ENCODE measurements at places on chromosomes 4 and X.
A peak's percentile ranks its signal among the peaks of the same experiment; 100 is the strongest.

DNA sequence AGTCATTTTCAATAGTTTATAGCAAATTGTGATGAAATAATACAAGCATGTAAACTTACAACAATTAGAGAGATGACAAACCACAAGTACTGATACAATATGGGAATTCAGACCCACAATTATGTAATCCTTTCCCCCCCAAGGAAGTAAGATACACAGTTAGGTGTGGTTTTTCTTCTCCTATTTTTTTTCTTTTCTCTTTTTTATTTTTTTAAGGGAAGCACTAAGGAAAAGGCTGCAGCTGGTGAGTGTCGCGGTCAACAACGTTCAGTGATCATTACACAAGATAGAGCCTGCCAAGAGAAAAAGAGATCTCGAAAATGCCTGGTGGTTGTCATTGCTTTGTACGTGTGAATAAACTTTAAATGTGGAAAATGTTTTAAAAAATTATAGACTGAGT is 9.8 kb downstream of the NDNF start:
- no peak for DNase-seq

- DNase-seq: no peak
Observed at GRCh38 chr4:19729886-19730651, 521.6 kb upstream of the SLIT2 start.

GRCh38 chr4:52588771-52589591 is 70.1 kb downstream of the USP46 start:
- DNase-seq: no peak

GRCh38 chr4:164937576-164938270 is 39.7 kb downstream of the TRIM61 start:
- no peak for DNase-seq

DNA sequence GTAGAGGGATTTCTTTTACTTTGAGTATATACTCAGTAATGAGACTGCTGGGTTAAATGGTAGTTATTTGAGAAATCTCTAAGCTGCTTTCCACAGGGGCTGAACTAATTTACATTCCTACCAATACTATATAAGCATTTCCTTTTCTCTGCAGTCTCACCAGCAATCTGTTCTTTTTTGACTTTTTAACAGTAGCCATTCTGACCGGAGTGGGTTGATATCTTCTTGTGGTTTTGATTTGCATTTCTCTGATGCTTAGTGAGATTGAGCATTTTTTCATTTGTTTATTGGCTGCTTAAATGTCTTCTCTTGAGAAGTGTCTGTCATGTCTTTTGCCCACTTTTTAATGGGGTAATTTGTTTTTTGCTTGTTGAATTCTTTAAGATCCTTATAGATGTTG is 43.3 kb downstream of the SPCS3 start:
- DNase-seq: no peak

- peak; percentile 55 for DNase-seq
Observed at GRCh38 chrX:30414144-30414543, 105.0 kb upstream of the NR0B1 start.

DNA sequence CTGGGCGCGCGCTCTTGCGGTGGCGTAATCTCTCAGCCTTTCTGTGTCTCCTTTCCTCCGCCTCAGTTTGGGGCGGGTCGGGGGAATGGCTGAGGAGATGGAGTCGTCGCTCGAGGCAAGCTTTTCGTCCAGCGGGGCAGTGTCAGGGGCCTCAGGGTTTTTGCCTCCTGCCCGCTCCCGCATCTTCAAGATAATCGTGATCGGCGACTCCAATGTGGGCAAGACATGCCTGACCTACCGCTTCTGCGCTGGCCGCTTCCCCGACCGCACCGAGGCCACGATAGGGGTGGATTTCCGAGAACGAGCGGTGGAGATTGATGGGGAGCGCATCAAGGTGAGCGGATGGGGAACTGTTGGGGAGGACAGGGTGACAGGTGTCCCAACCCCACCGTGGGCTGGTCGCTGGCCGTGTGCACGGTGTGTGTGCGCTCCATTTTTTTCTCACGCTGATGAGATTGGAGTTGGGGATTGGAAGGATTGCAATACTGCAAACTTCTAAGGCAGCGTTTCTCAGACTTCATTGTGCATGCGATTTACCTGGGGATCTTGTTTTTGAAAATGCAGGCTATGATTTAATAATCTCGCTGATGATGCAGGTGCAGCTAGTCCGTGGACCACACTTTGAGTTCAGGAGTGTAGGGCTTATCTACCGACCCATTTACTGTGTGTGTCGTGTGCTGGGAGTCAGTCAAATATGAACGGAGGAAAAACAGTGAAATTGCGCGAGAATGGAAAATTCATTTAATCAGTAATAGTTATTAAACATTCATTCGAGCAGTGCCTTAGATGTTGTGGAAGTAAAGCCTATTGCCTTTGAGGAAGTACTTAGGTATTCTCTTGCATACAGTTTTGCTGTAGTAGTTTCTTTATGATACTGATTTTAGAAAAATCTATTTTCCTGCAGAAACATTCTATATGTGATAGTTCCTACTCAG is at the start of gene RAB33B:
TSS of gene RAB33B (plus strand) at position 11 of the 935 bp plus-strand sequence. CDS start at position 86, 75 bp downstream.
- DNase-seq: peak; percentile 31

DNA sequence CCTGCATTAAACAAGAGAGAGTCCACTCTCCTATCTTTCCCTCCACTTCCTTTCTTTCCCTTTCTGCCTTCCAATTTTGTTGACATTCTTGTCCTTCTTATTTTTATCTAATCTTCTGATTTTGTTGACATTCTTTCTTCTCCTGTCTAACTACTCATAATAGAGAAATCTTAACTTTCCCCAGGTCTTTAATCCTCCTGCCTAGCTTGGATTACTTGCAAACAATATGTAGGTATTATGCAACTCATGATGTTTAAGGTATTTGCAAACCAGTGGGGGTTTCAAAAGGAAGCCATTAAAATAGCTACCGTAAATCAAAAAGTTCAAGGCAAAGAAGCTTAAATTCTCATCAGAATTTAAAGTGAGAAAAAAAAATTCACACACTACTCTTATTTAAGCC is 53.9 kb downstream of the PROM1 start:
- no peak for DNase-seq

DNA sequence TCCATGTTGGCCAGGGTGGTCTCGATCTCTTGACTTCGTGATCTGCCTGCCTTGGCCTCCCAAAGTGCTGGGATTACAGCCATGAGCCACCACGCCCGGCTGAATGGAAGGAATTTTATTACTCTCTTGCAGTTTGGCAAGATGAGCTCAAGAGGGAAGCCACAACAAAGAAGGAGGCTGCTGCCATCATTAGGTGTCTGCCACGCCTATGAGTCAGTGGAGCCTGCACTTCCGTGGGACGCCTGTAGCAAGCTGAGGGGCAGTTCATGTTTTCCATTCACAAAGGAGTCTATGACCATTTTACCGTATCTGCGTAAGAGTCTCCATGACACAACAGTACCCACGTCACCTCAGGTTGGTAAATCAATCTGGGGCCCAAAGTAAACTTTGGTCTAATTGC is 51.2 kb upstream of the CHRNA9 start:
- no peak for DNase-seq

GRCh38 chr4:54165011-54165410 is 64.1 kb upstream of the PDGFRA start:
- no peak for DNase-seq

DNA sequence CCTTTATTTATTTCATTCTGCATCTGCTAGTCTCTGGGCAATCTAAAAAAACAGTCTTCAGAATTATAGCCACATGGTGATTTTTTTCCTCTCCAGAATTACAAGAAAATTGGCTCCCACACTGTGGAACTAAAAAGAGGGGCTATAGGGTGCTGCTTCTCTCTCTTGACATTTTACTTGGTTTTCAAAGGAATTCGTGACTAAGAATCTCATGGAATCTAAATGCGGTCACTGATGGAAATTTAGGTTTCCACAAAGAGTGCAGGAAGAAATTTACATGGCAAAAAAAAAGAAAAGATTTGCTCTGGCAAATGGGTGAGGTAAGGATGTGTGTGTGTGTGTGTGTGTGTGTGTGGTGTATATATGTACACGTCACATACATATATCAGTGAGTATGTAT is 10.2 kb downstream of the ATXN3L start:
- DNase-seq: no peak

DNA sequence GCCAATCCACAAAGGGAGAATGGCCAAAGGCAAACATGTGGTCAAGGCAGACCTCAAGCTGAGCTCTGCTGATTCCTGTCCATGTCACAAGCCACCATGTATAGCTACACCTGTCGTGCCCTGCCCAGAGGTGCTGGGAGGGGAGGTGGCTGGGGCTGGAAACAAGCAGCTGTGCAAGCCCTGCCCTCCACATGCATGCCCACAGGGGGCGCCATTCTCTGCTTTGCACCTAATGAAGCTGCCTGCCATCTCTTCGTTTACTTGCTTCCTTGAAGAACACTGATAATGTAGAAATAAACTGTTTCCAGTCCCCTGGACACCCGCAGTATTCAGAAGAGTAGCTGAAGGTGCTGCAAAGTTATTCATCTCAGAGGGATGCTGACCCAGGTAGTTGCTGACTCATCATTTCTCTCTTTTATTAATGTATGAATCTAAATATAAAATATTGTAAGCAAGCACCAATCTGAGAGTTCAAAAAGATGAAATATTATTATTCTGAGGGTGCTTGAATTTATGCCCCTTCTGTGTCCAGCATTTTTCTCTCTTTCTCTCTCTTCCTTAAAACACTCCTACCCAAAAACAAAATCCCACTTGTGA is 278.6 kb downstream of the ADGRA3 start:
- DNase-seq: peak; percentile 19

DNA sequence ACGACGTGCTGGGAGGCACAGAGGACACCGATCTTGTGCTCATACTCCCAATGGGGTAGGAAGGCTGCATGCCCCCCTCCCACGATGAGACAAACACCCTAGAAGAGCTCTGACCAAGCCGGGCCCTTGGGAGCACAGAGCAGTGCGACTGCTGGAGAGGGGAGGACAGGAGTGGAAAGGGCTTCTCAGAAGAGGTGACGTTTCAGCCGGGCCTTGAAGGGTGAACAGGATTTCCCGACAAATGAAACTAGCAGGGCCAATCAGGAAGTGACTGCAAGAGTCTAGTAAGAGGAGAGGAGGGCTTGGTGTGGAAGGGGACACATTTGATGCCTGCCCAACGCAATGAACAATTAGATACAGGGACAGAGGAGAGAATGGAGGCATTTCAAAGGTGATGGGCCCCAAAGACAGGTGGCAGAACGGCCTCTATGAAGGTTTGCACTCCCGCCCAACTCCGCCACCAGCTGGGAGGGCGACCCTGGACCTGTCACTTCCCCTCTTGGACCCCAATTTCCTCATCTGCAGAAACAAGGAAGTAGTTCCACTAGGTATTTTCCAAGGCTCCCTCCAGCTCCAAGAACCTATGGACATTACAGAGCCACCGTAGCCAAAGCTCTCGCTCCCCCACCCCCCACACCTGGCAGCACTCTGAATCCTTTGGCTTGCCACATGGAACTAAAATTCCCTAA is 3.9 kb downstream of the HCFC1 start:
- no peak for DNase-seq

DNA sequence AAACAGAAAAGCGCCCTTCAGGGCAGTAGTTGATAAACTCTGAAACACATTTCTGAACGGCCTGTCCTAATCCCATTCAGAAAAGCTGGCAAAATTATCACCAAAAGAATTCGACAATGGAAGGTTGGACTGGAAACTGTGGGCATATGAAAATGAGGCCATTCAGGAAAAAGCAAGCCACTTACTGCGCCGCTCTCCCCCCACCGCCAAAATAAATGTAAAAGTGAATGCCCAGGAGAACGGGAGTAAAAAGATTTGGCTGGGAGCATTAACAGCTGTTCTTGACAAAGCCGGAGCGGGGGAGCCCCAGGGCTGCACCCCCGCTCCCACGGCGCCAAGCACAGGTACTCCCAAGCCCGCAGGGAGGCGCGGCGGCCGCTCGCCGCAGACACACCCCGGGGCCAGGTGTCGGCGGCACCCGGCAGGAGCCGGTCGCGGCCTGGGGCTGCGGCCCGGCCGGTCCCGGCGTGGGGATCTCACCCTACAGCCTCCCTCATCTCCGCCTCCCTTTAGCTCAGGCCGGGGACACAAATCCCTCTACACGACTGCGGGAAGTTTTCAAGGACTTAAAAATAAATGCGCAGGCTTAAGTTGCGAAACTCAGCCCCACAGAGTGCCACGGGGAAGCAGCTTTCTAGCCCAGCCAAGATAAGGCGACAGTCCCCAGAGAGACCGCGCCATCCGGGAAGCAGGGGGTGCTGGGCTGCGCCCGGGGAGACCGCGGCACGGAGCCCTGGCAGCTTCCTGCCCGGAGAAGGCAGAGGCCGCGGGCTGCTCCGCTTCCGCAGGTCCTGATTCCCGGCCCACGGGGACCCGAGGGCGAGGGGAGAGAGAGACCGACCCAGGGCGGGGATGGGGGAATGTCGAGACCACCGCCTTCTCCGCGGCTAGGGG is 593 bp downstream of the SH3RF1 start:
- DNase-seq: peak; percentile 33

GRCh38 chrX:40773809-40774208 is 38.5 kb upstream of the MED14 start:
- no peak for DNase-seq

DNA sequence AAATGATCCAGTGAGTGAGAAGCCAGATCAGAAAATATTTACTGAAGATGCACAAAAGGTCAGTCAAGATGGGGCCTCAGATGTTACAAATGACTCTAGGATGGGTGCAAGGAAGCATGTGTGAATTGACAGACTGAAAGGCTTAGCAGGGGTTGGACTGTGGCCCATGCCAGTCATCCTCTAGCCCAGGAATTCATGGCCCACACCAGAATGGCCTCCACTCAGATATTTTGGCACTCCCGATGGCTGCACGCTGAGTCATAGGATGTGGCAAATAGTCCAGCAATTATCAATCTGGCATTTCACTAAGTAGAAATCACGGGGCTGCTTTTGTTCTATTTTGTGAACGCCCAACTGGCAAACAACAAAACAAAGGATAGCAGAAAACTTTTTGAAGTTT is 406.5 kb downstream of the IQCM start:
- no peak for DNase-seq

- no peak for DNase-seq
Observed at GRCh38 chrX:69128588-69128987, 36.7 kb downstream of the PJA1 start.

DNA sequence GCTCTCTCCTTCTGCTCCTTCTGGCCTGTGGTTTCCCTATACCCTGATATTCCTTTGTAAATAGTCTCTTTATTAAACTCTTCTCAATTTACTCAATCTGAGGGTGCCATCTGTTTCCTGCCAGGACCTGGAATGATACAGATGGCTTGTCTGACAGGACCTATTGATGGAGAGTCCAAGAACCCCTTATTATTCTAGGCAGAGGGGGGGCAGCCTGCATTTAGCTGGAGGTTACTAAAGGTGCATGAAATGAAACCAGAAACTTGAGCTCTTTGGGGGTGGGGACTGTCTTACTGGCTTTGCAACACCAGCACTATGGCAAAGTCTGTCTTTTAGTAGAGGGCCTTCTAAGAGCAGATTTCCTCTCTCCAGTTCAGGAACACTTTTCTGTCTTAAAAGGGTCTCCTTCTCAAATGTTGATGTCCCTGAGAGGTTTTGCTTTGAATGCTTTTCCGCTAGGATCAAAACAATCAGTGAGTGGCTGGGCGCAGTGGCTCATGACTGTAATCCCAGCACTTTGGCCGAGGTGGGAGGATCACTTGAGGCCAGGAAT is 162.5 kb upstream of the MED14 start:
- no peak for DNase-seq

GRCh38 chrX:16160729-16161128 is 6.6 kb upstream of the MAGEB17 start:
- DNase-seq: peak; percentile 3

- DNase-seq: no peak
Observed at GRCh38 chr4:40178672-40179071, 18.2 kb upstream of the RHOH start.

All from NCI-H345 (cell line).